ENCODE measurements at places on chromosomes 2 and 18.

DNA sequence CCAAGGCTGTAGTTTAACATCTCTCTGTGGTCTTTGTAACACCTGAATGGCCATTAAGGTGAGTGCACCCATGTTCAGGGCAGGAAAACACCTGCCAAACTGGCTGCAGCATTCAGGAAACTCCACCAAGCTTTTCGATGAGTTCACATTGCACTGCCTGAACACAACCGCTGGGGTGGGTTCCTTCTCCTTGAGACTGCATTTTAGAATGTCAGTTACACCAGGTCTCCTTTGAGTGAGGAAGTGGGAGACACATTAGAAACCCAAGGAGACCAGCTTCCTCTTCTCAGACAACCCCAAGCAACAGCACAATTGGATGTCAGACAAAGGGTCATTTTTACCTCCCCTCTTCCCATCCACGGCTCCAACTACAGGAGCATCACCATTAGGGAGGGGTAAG, 35.2 kb downstream of the CYRIA start:
- peak; percentile 18 for DNase-seq

GRCh38 chr18:31685097-31686082, 1.0 kb upstream of the B4GALT6 start:
- peak; percentile 37 for DNase-seq

GRCh38 chr2:9260464-9260918, 53.9 kb downstream of the ASAP2 start:
- no peak for DNase-seq

GRCh38 chr2:73031725-73032701, 39.5 kb downstream of the SFXN5 start:
- DNase-seq = no peak

GRCh38 chr2:148593421-148593820, 51.1 kb upstream of the EPC2 start:
- DNase-seq = no peak

DNA sequence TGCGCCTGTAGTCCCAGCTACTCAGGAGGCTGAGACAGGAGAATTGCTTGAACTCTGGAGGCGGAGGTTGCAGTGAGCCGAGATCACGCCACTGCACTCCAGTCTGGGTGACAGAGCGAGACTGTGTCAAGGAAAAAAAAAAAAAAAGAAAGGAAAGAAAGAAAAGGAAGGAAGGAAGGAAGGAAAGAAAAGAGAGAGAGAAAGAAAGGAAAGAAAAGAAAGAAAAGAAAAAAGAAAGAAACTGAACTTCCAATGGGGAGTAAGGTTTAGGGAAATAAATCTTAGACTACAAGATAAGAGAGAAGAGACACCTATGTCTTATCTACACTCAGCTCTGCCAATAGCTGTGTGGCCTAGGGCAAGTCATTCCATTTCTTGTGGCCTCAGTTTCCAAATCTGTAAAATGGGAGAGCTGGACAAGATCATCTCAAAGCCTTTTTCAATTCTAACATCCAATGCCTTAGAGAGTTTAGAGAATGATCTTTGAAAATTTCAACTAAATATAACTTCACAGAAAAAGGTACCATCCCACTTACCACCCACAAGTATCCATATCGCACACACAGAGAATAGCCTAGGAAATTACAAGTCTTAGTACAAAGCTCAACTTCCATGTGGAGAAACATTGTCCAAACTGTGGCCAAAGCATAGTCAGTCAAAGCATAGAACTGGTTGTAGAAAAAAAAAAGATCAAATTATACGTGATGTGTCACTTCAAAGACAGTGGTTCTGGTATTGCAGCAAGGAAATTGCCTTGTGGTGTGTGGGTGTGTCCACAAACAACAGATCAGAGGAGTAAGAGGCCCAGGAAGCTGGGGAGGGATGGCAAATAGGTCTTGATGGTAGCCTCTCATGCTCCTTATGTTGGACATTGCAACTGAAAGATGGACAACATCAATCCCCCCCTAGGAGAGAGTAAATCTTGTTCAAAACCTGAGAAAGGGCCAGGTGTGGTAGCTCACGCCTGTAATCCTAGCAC, 42.4 kb downstream of the SLC14A2 start:
- DNase-seq = peak; percentile 42

GRCh38 chr18:45365835-45366234, 249.4 kb upstream of the SLC14A2 start:
- no peak for DNase-seq

DNA sequence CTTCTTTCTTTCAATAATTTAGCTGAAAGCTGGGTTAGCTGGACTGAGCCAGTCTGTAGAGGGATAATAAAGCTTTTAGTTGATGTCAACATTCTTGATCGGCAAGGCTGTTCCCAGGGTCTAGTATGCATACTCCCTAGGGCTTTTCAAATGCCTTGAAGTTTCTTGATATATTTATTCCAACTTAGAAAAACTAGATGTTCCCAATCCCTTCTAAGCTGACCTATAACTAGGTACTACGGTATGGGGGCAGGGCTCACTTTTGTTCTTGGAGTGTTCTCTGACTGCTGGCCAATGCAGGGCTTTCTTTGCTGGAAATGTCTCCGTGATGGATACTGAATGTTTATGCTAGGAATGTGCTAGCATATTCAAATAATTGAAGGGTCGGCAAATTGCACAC, 258.6 kb upstream of the TANK start:
- no peak for DNase-seq

DNA sequence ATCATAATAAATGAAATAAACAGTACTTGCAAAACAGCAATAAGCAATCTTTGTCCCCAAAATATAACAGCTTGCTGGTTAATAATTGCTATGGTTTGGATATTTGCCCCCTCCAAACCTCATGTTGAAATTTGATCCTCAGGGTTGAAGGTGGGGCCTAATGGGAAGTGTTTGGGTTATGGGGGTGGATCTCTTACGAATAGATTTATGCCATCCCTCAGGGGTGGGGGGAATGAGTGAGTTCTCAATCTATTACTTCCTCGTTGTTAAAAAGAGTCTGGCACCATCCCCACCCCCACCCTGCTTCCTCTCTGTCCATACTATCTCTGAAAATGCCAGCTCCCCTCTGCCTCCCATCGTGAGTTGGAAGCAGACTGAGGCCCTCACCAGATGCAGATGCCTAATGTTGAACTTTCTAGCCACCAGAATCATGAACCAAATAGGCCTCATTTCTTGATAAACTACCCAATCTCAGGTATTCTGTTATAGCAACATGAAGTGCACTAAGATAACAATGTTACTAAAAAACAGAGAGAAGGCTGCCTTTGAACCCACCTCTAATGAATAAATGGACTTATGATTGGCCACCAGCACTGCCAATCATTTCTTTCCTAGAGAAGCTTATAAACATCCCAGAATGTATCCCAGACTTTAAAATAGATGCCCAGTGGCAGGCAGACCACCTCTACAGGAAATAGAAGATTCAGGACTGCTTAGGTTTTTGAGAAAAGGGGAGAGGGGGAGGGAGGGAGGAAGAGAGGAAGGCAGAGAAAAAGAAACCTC, 90.1 kb downstream of the ALPK2 start:
- DNase-seq = no peak

GRCh38 chr2:98935111-98935770, 784 bp downstream of the CRACDL start:
- DNase-seq = no peak

DNA sequence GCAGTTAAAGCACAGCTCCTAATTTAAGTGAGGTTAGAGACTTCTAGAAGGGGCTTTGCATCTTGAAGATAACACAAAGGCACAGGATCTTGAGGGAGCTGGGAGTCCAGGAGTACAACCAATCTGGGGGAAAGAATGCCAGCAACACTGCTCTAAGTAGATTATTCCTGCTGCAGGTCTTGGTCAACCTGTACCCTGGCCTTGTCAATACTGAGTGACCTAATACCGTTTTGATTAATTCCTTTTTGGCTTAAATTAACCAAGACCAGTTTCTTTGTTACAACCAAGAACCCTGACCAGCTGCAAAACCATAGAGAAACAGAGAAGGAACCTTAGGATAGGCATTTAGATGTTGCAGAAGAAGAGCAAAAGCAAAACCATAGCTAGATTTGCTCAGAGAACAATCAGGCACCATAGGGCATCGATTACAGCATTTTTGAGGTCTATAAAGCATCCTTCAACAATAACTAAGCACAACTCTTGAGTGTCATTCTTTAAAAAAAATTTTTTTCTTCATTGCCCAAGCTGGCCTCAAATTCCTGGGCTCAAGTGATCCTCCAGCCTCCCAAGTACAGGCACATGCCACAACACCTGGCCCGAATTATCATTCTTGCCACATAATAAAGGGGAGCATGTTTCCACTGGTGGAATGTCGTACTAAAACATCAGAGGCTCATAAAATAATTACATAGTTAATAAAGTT, 6.3 kb downstream of the STARD7 start:
- DNase-seq = no peak

- no peak for DNase-seq
Measured at GRCh38 chr2:28093308-28093707, 202.8 kb downstream of the BABAM2 start.

DNA sequence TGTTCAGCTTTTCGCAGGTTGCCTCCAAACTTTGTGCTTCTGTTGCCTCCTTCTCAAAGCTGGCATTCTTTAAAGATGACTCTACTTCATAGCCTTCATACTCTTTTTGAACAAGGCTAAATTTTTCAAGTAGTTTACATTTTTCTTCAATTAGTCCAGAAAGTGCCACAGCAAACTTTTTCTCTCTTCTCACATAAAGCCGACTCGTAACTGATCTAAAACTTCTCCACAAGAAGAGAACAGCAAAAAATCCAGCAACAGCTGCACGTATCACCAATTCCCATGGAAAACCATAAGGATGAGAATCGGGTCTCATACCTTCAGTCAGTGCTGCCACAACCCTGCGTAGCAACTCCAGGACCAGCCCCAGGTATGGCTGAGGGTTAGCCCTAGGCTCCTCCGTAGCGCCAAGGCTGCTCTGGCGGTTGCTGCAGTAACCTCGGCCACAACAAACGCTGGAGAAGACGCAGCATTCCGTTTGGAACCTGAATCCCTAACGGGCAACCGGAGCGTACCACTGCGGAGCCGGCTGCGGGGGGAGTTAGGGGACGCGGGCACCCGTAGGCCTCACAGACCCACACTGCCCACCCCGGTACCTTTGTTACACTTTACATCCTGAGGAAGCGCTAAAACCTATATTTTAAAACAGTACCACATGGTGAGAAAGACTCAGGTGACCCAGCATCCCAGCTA, at the start of gene CTAGE1:
Gene CTAGE1, minus strand, starts transcription at position 420 of the 693 bp plus-strand sequence. Its CDS starts 104 bp downstream, at position 316.
- no peak for DNase-seq

DNA sequence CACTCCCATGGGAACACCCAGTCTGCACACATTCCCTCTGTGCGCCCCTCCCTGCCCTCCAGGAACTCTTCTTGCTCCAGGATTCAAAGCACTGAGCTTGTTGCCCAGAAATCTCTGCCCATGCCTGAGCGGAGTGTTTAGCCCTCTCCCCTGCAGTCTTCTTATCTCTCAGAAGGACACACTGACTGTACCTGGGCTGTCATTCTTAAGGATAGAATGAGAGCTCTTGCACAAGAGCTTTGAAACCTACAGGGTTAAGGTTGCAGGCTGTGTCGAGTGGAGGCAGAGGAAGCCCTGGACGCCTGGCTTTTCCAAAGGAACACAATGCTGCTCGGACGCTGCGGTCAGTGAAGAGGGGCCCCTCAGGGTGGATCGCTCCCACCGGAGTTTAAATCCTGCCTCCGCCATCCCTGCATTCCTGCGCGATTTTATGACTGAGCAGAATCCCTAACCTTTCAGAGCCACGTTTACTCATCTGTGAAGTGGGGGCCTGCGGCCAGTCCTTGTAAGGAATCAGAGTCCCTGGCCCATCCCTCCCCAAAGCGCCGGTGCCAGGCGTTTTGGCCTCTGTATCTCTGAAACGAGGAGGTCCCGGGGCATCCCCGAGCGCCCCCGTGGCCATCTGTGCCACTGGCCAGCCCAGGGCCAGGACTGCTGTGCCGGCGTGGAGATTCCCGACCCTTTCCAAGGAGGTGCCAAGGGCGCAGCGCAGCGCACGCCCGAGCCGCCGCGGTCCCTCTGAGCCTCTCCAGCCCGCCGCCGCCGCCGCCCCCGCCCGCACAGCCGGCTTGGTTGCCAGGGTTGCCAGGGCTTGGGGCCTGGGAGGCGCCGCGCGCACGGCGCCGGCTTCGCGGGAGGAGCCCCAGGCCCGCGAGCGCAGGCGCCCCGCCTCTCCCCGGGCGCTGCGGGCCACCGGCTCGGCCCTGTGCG, 58.9 kb downstream of the FAM168B start:
- no peak for DNase-seq

DNA sequence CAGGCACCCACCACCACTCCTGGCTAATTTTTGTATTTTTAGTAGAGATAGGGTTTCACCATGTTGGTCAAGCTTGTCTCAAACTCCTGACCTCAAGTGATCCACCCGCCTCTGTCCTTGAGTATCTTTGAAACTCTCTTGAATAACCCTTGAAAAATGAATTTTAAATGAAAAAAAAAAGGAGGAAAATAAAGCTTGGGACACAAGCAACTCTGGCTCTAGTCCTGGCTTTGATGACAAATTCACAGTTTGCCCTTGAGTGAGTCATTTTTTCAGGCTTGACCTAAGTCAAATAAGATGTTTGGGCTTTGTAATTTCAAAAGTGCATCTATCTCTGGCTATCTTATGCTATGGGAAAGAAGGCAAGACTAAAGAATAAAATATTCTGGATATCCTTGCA, 79.0 kb upstream of the TRIB2 start:
- DNase-seq = no peak

DNA sequence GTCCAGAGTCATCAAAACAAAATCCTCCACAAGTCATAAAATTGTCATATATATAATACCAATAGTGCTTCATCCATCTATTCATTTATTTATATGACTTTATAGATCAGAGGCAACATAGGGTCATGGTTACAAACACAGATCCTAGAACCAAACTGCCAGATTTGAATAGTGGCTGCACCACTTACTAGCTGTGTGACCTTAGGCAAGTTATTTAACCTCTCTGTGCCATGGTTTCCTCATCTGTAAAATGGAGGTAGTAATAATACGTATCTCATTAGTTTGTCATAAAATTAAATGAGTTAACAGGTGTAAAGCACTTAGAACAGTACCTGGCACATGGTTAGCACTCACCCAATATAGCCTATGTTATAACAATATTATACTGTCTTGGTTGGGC, 58.9 kb upstream of the BZW1 start:
- DNase-seq = no peak
